Stimulated activated CD4-positive, alpha-beta T cell treated with anti-CD3 and anti-CD28 coated beads, Interleukin-15, amount 100 ng/mL, for 24 hours (primary cell): ENCODE measurements at places on chromosomes 3 and 15.

DNA sequence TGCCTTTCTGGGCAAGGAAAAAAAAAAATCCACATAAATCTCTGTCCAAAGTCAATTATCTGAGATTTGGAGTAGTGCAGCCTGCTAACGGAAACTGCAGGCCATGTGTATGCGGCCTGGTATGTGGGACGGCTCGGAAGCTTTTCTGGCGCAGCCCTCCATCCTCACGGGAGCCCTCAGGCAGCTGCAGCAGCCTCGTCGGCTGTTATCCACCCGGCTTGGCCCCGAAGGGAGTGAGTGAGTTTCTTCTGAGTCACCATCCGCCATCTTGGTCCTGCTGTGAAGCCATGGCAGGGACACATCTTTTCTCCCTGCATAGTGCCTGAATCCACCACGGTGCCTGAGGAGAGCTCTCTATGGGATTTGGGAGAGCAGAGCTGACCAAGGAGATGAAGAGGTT, 62.8 kb downstream of the POLR2M start:
- no peak for DNase-seq

GRCh38 chr3:72490688-72491435, 357.4 kb downstream of the SHQ1 start:
- no peak for DNase-seq

- no peak for DNase-seq
These were observed 467 bp downstream of the PIF1 start for GRCh38 chr15:64824929-64825430.

DNA sequence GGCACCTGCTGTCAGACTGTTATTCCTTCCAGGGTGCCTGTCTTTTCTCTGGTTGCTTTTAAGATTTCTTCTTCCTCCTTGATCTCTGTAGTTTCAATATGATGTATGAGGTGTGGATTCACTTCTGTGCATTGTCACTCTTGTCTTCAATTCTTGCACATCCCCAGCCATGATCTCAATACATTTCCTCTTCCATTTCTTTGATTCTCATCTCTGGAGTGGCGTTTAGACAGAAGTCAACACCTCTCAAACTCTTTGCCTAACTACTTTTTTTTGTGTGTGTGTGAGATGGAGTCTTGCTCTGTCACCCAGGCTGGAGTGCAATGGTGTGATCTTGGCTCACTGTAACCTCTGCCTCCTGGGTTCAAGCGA, 224.4 kb upstream of the LYSMD4 start:
- DNase-seq: no peak

- DNase-seq: no peak
These were observed 112.4 kb upstream of the STT3B start for GRCh38 chr3:31420311-31420710.

- DNase-seq: no peak
These were observed 159.8 kb upstream of the LMCD1 start for GRCh38 chr3:8341821-8342247.

DNA sequence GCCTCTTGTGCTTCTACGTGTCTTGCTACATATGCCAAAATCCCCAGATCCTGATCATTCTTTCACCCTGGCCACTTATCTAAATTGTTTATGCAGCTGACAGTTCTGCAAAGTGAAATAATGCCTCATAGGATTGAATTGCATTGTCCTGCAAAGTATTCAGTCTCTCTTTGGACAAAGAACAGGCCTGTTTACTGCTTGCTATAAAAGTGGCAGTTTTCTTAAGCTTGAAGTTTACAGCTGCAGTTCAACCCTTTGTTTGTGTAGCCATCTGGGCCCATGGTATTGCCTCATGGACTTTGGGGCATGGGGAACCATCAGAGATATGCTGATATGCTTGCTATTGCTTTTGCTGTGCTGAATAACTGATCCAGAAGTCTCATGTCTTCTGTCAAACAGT, 523.2 kb downstream of the OTOL1 start:
- no peak for DNase-seq

DNA sequence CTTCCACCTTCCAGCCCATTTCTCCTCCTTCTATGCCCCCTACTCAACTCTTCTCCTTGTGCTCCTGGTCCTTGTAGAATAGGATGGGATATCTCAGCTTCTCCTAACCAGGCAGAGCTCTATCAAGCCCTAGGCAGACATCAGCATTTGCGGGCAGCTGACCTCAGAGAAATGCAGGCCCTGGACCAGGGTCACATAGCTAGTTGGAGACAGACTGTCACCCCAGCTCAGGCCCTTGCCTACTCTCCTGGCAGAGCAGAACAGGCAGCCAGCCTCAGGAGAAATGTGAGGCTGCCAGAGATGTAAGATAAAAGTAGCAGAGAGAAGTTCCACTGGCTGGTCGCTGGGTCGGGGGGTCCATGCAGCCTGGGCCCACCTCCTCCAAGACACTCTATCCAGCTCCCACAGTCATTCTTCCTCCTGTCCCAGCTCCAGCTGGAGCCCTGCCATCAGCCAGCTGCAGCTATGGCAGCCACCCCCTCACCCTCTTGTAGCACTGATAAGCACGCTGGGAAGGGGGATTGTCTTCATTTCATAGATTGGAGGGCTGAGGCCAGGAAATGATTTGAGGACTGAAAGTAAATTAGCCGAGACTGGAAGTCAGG, 4.0 kb downstream of the CYP8B1 start:
- no peak for DNase-seq

- DNase-seq: no peak
These were observed 146.9 kb downstream of the CLSTN2 start for GRCh38 chr3:140081887-140082286.

- no peak for DNase-seq
These were observed 25.9 kb upstream of the UACA start for GRCh38 chr15:70789213-70789612.
